Naive B cell (primary cell): ENCODE measurements at places on chromosomes 13 and 19.

GRCh38 chr13:46605825-46606554 is 53.0 kb downstream of the LRCH1 start:
- peak; percentile 53 for DNase-seq

DNA sequence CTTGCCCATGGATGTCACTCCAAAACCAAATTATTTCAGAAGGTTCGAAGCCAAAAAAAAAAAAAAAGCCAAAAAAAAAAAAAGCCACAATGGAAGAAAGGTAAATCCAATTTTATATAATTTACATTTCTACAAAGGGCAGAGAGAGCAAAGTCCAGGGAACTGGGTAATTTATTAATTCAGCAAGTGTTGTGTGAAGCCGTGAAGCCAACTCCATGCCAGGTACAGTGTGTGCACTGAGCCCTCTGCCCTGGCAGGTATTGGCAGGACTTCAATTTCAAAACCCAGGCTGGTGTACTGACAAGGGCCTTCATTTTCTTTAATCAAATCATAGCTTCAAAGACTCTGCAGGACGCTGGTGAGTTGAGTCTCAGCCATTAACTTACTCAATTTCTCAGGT is 5.5 kb upstream of the RFPL4A start:
- no peak for DNase-seq

GRCh38 chr19:13573056-13573667 is 66.9 kb upstream of the CACNA1A start:
- no peak for DNase-seq

DNA sequence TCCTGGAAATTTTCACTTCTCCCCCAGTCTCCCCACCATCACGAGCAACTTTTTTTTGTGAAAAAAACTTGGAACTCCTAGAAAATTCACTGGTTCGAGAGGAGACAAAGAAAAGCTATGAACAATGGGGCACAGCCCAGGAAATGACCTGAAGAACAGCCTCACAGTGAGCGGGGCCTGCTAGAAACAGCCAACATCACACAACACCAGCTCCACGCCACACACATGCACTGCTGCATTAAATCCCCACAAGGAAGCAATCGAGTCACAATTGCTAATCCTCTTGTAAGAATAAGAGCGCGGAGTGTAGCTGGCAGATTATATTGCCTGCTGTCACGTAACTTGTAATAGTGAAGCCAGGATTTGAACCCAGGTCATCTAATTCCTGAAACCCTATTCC is 48.8 kb downstream of the SLC7A1 start:
- DNase-seq: no peak

GRCh38 chr13:103263448-103263847 is 197.2 kb upstream of the SLC10A2 start:
- no peak for DNase-seq
